ENCODE measurements at places on chromosomes 7 and 10.

GRCh38 chr7:86953219-86953618 is 106.2 kb downstream of the ELAPOR2 start:
- H3K4me3 ChIP-seq: no peak overlapping the region
- H3K27ac ChIP-seq: no peak overlapping the region
- H3K36me3 ChIP-seq: no peaks in the 10 kb centered on the region
- no peaks in the 10 kb centered on the region for H3K4me1 ChIP-seq

DNA sequence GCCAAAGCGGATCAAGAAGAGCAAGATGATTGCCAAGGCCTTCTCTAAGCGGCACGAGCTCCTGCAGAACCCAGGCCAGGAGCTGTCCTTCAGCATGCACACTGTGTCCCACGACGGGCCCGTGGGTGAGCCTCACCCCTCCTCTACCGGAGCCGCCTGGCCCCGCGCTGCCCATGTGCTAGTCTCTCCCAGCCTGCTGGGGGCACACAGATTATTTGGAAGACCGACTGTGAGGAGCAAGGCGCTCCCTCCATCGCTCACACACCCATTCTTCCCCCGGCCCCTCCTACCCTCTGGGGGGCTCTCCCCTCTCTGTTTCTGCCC is 13.9 kb upstream of the AHCYL2 start:
- H3K4me3 ChIP-seq: no peak overlapping the region
- no peak for DNase-seq
- H3K27me3 ChIP-seq: no peaks in the 10 kb centered on the region
- H3K27ac ChIP-seq: no peak overlapping the region
- no peaks in the 10 kb centered on the region for H3K36me3 ChIP-seq

GRCh38 chr10:129841590-129841989 is 122.5 kb downstream of the EBF3 start:
- no peak overlapping the region for H3K4me3 ChIP-seq
- no peak overlapping the region for H3K27ac ChIP-seq
- no peak for DNase-seq
- H3K36me3 ChIP-seq: peaks cover 44% of the 10 kb centered on the region
- H3K4me1 ChIP-seq: no peaks in the 10 kb centered on the region

DNA sequence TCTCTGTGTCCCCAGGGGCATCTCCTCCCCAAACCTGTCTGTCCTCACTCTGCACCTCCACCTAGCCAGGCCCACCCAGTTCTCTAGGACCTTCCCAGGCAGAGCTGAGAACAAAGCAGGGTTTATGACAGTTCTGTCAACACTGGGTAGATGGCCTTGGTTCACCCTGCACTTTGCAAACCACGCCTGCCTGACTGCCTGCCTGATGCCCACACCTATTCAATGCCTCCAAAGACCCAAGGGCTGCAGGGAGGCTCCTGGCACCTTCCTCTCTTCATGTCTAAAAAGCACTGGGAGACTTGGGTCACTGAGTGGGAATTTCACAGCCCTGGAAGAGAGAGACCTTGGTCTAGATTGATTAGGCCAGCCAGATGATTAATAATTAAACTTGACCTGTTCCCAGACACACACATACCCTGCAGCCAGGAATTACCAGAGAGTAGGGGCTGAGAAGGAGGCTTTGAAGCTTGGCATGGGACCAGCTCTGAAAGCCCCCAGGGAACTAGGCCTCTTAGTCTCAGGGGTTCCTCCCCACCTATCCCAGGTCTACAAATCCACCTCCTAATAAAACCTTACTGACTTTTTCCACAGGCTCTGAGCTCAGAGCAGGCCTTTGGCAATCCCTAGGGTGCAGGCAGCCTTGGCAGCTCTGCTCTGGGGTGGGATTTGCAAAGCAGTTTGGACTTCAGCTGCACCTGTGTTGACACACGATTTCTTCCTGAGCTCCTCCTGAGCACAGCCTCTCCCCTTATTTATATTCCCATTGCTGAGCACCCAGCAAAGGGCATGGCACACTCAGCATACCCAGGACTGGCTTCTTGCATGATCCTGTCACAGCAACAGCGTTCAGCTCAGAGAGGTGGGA is 25.7 kb upstream of the PDCD4 start:
- H3K4me1 ChIP-seq: peaks cover 2% of the 10 kb centered on the region
- H3K4me3 ChIP-seq: no peak overlapping the region
- H3K36me3 ChIP-seq: no peaks in the 10 kb centered on the region
- no peak for DNase-seq
- no peak overlapping the region for H3K27ac ChIP-seq

- no peak overlapping the region for H3K27ac ChIP-seq
- no peak overlapping the region for H3K4me3 ChIP-seq
- no peaks in the 10 kb centered on the region for H3K36me3 ChIP-seq
- DNase-seq: no peak
- H3K4me1 ChIP-seq: no peaks in the 10 kb centered on the region
Measured at GRCh38 chr7:133434246-133434865, 181.5 kb downstream of the EXOC4 start.

DNA sequence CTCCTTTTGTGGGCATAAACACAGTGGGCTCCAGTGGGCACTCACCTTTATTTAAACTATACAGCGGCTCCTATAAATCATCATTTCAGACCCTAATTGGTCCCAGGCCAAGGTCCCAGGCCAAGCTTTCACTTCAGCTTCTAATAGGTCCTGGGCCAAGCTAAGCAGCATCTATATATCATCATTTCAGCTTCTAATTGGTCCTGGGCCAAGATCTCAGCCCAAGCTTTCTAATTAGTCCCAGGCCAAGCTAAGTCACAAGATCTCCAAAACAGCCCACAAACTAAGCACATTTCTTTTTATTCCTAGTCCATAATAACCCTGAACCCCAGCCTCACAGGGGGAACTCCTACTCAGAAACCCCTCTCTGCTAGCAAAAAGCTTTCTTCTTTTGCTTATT is 47.1 kb downstream of the ZNF680 start:
- H3K4me1 ChIP-seq: peaks cover 7% of the 10 kb centered on the region
- H3K36me3 ChIP-seq: peaks cover 11% of the 10 kb centered on the region
- H3K4me3 ChIP-seq: no peak overlapping the region
- no peak overlapping the region for H3K27ac ChIP-seq

DNA sequence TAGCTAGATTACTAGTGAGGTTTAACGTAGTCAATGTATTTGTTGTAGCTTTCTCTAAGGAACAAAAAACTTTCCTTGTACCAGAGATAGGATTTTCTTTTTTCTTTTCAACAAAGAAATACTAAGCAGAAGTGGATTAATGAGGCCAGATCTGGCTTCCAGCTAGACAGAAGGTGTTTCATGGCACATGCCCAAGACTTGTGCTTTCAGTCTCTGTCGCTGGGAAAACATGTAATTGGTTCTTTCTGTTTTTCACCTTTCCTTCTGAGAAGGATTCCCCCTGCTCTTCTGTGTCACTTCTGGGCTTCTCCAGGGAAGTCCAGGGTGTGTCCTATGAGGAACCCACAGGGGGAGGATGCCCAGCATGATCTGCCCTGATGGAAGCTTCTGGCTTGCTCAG is 492.2 kb downstream of the CCSER2 start:
- no peaks in the 10 kb centered on the region for H3K27me3 ChIP-seq
- no peak overlapping the region for H3K27ac ChIP-seq
- H3K4me3 ChIP-seq: no peak overlapping the region
- H3K36me3 ChIP-seq: no peaks in the 10 kb centered on the region

DNA sequence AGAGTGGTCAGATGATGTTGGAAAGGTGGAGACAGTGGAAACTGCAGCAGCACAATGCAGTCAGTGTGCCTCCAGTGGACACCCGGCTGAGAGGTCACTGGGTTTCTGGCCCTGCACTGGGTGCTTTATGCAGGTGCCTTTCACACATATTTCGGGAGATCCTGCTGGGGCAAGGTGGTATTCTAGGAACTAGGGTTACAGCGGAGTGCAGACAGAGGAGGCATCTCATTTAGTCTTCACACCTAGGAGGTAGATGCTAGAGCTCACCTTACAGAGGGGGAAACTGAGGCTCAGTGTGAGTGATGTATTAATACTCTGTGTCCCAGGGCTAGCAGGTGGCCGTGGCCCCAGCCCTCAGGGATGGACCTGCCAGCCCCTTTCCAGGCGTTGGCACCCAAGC is 103.9 kb upstream of the KCTD7 start:
- no peaks in the 10 kb centered on the region for H3K4me1 ChIP-seq
- H3K36me3 ChIP-seq: no peaks in the 10 kb centered on the region
- DNase-seq: no peak

- no peak for DNase-seq
- peaks cover 33% of the 10 kb centered on the region for H3K36me3 ChIP-seq
- H3K4me3 ChIP-seq: no peak overlapping the region
- no peaks in the 10 kb centered on the region for H3K27me3 ChIP-seq
- no peak overlapping the region for H3K27ac ChIP-seq
Measured at GRCh38 chr7:99368750-99369389, 5.7 kb upstream of the ARPC1B start.

DNA sequence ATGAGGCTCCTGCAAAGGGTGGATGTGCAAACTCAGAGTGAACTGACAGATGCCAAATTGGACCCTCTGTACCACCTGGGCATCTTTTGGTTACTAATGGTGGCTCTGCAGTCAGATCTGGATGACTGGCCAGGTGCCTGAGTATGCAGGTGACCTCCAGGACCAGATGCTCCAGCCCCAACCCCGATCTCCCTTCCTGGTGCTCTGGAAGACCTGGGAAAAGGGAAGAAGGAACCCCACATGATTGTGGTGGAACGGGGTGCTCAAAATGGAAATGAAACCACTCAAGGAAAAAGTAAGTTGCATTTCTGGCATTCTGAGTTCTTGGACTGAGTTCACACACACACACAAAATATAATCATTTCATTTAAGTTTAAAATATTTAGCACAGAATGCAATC is 9.8 kb upstream of the AEBP1 start:
- H3K4me1 ChIP-seq: peaks cover 17% of the 10 kb centered on the region
- no peaks in the 10 kb centered on the region for H3K36me3 ChIP-seq
- no peak overlapping the region for H3K4me3 ChIP-seq
- no peak overlapping the region for H3K27ac ChIP-seq
- H3K27me3 ChIP-seq: no peaks in the 10 kb centered on the region

- H3K4me1 ChIP-seq: peaks cover 19% of the 10 kb centered on the region
- H3K27ac ChIP-seq: no peak overlapping the region
Measured at GRCh38 chr10:60040014-60040662, 133.8 kb upstream of the CCDC6 start.

DNA sequence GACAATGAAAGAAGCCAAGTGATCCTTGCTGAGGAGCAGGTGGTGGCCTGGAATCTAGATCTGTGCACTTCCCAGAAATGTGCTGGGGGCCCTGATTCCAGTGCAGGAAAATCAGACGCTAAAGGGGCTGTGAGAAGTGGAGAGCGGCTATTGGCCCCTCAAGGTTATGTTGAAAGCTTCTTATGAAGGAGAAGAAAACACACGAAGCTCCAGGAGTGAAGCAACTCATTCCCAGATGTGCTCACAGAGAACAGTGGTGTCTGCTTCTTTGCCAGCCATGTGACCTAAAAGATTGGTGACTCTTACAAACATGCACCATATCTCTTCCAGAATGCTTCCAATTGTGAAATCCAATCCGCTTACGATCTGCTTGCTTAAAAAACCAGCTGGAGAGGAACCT is 679.3 kb upstream of the IGFBP3 start:
- H3K36me3 ChIP-seq: no peaks in the 10 kb centered on the region
- H3K27ac ChIP-seq: peak overlapping the region; percentile 67
- H3K4me1 ChIP-seq: peaks cover 29% of the 10 kb centered on the region
- H3K4me3 ChIP-seq: no peak overlapping the region
- no peaks in the 10 kb centered on the region for H3K27me3 ChIP-seq
- peak; percentile 86 for DNase-seq

- peaks cover 68% of the 10 kb centered on the region for H3K36me3 ChIP-seq
- H3K27me3 ChIP-seq: no peaks in the 10 kb centered on the region
- no peak for DNase-seq
- H3K4me1 ChIP-seq: peaks cover 4% of the 10 kb centered on the region
- no peak overlapping the region for H3K4me3 ChIP-seq
- H3K27ac ChIP-seq: no peak overlapping the region
Measured at GRCh38 chr10:49527061-49527460, 11.9 kb downstream of the ERCC6 start.

DNA sequence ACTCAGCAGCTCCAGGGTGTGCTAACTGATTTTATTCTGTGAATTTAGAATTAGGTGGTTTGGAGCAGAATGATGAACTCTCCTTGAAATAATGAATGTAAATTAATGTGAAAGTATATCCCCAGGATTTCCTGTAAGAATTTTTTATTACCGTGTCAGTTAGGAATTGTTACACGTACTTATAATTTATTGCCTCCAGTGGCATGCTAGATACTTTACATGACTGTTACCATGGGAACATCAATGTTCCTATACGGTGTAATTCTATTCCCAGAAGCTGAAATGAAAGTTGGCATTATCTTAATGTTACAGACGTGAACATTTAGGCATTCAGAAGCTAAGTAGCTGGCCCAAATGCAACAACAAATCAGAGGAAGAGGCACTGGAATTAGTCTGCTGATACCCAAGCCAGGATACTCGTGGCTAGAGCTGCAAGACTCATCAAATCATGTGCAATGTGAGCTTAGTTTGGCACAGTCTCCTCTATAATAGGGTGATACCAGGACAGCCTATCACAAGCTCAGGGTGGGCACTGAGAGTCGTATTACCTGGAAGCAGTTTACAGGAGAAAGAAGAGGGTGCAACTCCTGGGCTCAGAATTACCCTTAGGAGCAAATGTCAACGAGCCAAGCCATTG is 30.0 kb upstream of the PRKAR2B start:
- H3K4me1 ChIP-seq: no peaks in the 10 kb centered on the region
- DNase-seq: no peak
- no peak overlapping the region for H3K27ac ChIP-seq
- no peak overlapping the region for H3K4me3 ChIP-seq
- no peaks in the 10 kb centered on the region for H3K36me3 ChIP-seq
- no peaks in the 10 kb centered on the region for H3K27me3 ChIP-seq

DNA sequence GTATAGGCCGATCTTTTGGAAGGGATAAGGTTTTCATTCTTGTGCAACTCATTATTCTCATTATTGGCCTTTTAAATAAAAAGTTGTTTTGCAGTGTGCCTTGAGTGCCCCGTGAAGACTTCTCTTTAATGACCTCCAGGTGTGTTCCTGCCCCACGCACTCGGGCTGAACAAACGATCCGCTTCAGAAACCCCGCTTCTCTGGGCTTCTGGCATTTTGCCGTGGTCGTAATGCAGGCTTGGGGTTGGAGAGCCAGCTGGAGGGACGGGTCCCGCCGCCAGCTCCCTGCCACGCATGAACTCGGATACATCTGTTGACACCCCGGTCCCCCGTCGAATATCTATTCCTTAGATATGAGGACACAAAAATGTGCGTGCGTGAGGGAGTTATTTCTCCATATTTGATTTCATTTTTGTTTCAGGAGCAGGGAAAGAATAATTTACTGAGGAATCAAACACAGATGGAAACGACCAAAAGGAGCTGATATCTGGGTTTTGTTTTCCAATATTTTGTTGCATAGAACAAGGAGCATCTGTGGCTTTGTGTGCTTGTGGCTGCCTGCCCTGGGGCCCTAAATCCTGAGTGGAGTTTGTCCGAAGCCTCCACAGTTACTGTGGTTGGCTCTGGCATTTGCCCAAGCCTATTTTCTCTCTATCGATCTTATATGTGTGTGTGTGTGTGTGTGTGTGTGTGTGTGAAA is 17.0 kb upstream of the TTYH3 start:
- no peaks in the 10 kb centered on the region for H3K27me3 ChIP-seq
- H3K27ac ChIP-seq: peak overlapping the region; percentile 87
- H3K4me1 ChIP-seq: no peaks in the 10 kb centered on the region
- H3K36me3 ChIP-seq: no peaks in the 10 kb centered on the region
- H3K4me3 ChIP-seq: peak overlapping the region; percentile 15
